Stimulated activated CD8-positive, alpha-beta memory T cell treated with anti-CD3 and anti-CD28 coated beads, Interleukin-2, amount 100 ng/mL, for 1 hour (primary cell): ENCODE measurements at places on chromosomes 13 and 19.
A peak's percentile ranks its signal among the peaks of the same experiment; 100 is the strongest.

- no peak for DNase-seq
Measured at GRCh38 chr19:32651729-32652140, 23.2 kb downstream of the ANKRD27 start.

DNA sequence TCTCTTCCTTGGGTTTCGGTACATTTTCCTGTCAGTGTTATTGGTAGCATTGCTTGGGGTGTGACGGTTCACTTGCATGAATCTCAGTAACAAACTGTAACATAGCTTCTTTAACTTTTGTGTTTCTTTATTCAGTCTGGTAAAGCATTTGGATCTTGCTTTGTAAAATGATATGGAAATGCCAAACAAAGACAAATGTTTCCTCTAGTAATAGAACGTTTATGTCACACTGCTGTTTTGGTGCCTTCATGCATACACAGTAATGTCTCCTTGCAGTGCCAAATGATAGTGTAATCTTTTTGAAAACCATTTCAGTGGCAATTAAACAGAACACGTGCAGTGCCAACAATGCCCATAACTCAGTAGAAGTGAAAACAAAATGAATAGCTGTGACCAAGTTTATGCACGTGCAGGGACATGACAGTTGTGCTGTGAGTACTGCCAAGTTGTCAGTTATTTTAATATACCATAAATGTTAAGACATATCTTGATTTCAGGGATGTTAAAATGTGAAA is 110.8 kb downstream of the RXFP2 start:
- DNase-seq: no peak

DNA sequence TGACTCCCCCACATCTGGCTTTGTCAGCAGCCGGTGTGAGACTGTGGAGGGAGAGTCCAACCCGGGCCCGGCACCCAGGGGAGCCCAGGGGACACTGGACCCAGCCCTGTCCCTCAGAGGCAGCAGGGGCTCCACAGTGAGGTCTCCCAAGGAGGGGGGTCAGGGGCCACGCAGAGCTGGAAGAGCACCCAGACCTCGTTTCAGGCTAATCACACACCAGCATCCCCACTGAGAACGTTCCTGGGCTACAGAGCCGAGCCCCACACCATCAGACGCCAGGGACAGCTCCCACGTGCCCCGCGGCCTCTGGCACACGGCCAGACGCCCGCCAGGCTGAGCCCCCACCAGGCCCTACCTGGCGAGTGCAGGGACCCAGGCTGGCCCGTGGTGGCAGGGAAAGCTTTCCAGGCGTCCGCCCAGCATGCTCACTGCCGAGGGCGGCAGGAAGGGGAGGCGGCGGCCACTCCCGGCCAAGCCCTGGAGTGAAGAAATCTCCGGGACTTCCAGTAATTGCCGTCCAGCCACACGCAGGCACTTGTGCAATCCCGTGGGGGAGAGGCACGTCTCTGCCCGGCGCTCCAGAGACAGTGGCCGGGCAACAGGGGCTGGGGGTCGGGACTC is 19.2 kb downstream of the SBNO2 start:
- no peak for DNase-seq

GRCh38 chr19:14005349-14006084 is 603 bp downstream of the RFX1 start:
- peak; percentile 88 for DNase-seq

DNA sequence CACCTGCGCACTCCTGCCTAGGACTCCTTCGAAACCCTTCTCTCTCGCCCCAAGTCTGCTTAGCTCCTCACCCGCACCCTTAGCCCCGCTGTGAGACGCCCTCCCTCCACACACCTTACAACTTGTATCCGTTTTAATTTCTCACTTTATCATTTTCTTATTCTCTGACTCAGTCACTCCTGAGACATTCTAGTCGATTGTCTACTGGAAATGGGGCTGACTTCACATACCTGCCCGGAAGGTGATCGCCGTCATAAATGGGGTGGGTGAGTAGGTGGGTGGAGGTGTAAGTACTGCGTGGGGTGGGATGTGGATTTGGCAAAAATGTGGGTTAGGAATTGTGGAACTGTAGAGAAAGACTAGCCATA is 714 bp downstream of the NDFIP2 start:
- no peak for DNase-seq

DNA sequence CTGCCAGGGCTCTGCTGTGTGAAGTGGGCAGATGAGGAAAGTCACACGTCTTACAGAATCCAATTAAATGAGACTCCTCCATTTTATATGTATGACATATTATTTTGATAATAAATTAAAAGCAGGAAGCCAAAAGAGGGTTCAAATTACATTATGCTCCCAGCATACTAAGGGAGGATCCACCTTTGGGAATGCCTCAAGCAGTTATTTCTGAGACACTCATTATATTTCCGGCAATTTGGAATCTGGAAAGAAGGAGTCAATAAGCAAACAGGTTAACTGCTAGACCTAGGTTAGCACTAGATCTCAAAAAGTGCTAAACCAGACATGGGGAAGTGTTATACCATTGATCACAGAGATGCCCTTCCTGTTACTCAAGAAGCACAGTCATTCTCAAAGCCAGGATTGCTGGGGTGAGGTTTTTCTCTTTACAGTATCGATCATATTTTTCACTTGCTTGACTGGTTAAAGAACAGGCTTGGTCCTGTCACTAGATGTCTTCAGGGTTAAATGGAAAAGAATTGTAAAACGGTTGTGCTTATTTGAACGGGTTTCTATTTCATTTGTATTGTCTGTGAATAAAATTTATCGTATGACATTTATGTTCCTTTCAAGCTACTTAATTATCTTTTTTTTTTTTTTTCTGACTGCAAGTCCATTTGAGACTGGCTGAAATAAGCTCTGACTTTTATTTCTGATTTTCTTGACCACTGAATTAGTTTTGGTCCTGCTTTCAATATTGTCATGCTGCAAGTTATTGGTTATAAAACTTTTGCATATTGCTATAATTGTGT is 523.2 kb downstream of the KLF12 start:
- DNase-seq: no peak

- no peak for DNase-seq
Measured at GRCh38 chr19:58007285-58007684, 4.7 kb upstream of the ZNF606 start.

- no peak for DNase-seq
Measured at GRCh38 chr19:40717880-40718773, 1.2 kb downstream of the ITPKC start.
